ENCODE measurements at places on chromosomes 5 and 9. TPM values are rescaled to one million over a fixed set of nuclear protein-coding genes. Genes with fewer than 3 reads are reported as not detected.

The OMD gene
- not detected for total RNA-seq

DNA sequence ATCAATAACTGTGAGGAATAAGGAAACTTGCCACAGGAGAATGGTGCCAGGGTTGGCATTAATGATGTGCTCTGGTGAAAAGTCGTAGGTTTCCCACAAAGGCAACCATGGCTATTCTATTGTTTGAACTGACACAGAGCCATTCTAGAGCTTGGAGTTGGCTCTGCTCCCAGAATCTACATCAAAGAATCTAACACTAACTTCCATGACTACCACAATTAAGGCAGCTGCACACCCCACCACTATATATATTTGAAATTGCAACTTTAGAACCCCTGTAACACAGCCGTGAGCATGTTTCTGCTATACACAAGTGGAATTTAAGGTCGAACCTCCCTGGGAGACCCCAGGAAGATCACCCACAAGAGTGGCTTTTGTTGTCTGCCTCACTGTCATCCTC lies 89.7 kb upstream of the CCDC152 start:
- no peak overlapping the region for H3K27ac ChIP-seq
- no peak overlapping the region for H3K4me3 ChIP-seq
- no peaks in the 10 kb centered on the region for H3K36me3 ChIP-seq
- no peak for DNase-seq

The AFAP1L1 gene
- 0.07 TPM for total RNA-seq

The ZBTB26 gene
- 5.5 TPM for total RNA-seq

DNA sequence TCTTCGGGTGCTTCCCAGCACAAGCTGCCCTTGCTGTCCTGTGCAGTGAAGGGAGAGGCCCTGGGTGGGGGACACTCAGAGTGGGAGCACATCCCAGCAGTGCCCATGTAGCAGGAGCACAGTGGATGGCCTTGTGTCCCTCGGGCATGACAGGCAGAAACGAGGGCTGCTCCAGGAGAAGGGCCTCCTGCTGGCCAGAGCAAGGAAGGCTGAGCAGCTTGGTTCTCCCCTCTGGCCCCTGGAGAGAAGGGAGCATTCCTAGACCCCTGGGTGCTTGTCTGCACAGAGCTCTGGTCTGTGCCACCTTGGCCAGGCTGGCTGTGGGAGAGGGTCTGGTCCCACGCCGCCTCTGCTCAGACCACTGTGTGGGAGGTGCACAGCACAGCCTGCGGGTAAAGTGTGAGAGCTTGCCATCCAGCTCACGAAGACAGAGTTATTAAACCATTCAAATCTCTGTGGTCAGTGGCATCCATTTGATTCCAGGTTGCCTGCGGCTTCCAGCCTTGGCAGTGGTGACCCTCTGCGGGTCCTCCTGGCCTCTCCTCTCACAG lies 18.3 kb downstream of the FBXW5 start:
- H3K27ac ChIP-seq: no peak overlapping the region
- H3K4me1 ChIP-seq: no peaks in the 10 kb centered on the region
- no peaks in the 10 kb centered on the region for H3K27me3 ChIP-seq
- DNase-seq: no peak
- no peak overlapping the region for H3K4me3 ChIP-seq
